GM23248 (cell line): ENCODE measurements at places on chromosomes 13 and 19.

DNA sequence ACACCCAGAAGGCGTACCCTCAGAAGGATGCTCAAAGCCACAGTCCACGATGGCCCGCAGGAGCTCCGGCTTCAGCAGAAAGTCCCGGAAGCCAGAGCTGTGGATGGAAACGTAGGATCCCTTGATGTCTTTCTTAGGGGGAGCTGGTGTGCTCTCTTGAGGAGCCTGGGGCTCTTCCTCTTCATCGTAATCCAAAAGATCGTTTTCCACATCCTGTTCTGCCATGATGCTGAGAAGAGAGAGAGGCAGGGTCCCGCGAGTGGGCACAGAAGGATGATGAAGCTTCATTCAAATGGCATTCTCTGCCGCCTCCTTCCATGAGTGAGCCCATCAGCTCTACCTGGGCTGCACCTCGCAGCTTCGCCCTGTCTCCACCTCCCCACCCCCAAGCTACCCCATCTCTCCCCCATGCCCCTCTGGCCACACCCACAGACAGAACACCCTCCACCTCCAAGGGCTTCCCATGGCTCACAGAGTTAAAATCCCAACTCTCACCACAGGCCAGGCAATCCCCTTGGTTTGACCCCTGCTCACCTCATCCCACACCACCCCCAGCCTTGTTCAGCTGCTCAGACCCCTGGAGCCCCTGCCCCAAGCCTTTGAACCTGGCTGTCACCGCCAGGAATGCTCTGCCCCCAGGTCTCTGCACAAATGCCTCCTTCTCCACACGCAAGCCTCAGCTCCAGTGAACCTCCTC is 6.0 kb downstream of the DDX39A start:
- no peak for DNase-seq

DNA sequence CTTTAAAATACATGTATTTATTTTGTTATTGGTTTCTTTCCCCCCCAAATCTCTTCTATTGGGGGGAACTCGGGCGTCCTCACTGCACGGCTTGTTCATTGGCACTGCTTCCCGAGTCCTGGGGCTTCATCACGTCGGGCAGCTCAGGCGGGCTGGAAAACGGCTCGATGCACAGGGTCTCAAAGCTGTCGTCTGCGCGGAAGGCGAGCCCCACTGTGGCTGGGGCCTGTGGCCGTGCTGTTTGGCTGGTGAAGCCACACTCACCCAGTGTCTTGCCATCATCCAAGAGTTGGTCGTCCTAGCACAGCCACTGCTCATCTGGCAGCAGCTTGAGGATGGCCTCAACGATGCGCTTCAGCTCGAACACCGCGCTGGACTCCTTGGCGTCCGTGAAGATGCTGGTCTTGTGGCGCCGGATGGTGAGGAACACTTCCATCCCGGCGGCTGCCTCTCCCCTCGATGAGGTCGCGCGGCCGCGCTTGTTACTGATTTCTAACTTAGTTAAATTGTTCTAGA is 6.0 kb upstream of the ATP8A2 start:
- DNase-seq, result no peak

- DNase-seq, result no peak
Observed at GRCh38 chr13:29456419-29456818, 139.1 kb downstream of the SLC7A1 start.

- peak; percentile 40 for DNase-seq
Observed at GRCh38 chr13:94217370-94217769, 262.1 kb downstream of the DCT start.

GRCh38 chr19:23554548-23554947 is 132.5 kb downstream of the ZNF675 start:
- DNase-seq, result no peak

DNA sequence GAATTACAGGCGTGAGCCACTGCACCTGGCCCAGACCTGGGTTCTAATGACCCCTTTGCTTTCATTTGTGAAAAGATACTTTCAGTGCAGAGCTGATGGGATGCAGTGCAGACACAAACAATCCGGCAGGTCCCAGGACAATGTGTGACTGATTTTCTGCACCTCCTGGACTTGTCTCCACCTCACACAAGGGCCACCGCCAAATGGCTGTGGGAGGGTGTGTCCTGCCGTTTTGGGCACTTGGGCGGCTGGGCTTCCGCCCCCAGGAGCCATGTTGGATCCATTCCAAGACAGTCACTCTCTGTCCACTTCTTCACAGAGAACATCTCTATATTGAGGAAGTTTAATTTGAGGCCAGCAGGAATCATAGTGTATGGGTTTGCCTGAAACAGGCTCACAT is 112.3 kb upstream of the ZNF507 start:
- no peak for DNase-seq

DNA sequence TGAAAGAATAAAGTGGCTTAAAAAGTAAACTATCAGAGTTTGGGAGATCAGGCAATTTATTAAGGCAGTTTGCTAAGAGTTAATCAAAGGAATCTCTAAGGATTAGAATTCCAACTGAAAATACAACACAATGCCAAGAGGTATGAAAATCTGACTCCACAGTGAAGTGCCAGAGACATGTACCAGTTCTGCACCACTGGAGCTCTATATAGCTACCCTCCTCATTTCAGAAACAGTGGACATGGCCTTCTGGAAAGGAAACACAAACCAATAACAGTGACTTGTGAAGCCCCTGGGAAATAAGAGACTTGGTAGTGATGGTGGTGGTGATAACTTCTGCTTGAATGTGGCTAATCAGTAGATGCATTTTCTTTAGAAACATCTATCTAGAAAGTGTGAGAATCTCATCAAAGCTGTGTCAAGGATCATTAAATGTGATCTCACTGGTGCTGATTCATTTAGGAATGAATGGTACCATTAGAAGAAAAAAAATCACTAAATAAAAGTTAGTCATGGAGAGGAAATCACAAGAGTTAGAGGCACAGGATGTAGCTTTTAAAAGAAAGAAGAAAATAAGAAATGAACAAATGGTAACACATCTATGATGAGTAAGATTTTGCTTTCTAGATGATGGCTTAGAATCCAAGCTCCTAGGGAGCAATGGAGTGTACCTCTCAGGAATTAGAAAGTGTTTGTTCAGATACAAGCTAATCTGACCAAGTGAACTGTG is 20.1 kb upstream of the N4BP2L1 start:
- peak; percentile 23 for DNase-seq

DNA sequence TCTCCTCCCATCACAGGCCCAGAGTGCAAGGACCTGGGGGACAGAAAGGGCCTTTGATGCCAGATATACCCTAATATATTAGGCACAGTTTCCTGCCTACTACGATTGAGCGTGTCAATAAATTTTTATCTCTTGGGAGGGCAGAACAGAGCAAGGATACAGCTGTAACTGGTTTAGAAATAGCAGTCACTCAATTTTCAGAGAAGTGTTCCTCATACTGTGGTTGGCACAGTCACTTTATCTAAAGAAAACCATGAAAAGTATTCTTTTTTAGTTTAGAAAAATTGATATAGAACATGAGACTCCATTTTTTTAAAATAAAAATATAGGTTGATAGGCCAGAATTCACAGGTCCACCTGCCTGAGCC is 460 bp upstream of the ZNF155 start:
- DNase-seq, result no peak

GRCh38 chr13:40798380-40798779 is 9.0 kb downstream of the SLC25A15 start:
- no peak for DNase-seq

- DNase-seq, result no peak
Observed at GRCh38 chr19:3374369-3375112, 8.2 kb downstream of the NFIC start.

DNA sequence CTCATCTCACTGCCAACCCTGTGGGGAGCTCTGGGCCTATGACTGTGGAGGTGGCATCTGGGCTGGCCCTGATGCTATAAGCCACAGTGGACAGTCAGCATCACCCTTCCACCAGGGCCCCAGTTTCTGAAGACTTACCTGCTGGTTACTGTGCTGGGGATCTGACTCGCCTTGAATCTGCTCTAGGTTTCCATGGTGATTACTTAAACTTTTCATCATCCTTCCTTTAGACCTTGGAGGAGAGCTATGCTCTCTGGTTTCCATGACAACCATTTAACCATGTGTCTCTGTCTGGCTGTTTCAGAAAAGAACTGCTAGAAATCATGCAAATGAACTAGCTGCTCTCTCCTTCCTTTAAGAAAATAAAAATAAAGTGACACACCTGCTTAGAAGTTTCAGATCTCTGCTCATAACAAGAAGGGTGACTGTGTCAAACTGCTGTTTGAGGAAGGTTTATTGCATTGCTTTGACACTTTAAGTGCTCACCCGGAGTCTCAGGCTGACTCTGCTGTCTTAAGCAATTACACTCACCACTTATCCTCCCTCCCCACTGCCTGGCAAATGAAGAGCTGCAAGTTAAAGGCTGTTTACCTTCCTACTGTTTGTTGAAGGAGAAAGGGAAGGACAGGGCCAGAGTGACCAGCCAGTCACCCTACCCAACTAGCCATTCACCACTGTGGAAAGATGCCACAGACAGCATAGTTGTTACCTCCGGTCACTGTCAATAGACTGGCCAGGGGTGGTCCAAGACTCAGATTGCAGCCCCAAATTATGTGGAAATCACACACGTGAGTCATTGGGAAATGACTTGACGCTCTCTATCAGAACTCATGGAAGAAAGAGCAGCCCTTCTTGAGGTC is 87.6 kb downstream of the HSPH1 start:
- DNase-seq, result peak; percentile 59

DNA sequence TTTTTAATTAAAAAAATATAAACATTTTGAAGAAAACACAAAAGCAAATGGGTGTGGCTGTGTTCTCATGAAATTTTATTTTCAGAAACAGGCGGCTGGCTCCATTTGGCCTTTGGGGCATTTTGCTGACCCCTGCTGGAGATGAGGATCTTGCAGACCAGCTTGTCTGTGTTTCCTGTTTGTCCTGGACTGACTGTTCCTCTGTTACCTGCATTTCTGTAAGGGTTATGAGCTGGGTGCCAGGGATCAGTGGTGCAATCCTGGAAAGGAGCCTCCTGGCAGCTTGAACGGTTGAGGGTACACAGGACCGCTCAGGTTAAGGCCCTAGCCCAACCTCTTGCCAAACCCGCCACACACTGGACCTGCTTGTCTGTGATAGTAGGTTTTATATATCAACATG is 49.9 kb downstream of the ZNF787 start:
- peak; percentile 12 for DNase-seq

- DNase-seq, result no peak
Observed at GRCh38 chr13:64410276-64411053, 2819.7 kb downstream of the PCDH9 start.

DNA sequence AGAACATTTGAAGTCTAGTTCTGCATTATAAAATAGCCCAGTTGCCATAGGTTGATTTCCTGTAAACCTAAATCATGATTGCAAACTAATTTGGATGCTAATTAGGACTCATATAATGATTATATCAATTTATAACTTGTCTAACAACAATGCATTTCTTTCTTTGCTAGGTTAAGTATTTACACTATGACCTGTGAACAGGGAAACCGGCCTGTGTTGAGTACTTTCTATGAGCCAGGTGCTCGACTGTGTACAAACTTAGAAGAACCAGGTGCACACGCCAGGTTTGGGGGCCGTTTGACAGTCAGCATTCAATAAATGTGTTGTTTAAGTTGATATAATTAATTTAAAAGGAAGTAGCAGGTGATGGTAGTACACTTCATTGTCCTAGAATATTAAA is 203.1 kb downstream of the TM9SF2 start:
- no peak for DNase-seq

DNA sequence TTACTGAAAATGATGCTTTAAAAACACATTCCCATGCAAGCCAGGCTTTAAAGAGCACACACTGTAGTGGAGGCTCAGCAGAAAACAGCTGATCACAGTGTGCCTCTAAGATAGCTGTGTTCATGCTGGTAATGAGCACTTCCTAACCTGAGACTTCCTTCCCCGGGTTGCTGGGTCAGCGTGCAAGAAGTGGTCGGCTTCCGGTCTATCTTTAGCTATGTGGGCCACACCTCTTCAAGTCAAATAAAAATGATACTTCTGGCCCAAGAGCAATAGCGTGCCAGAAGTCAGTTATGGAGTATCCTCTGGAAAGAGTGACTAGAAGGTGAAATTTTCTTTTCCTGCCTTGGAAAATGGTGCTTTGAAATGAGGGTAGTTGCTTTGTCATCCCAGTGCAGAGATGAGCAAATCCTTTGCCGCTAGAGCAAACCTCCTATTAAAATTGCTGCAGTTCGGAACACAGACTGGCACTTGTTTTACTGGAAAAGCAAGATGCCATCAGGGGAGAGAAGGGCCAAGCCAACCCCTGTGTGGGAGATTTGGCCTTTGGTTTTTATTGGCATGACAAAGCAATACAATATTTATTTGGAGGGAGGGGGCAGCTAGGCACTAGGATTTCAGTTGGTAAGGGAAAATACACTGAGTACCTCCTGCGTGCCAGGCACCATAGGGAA is 64.2 kb downstream of the ARHGAP35 start:
- peak; percentile 79 for DNase-seq

DNA sequence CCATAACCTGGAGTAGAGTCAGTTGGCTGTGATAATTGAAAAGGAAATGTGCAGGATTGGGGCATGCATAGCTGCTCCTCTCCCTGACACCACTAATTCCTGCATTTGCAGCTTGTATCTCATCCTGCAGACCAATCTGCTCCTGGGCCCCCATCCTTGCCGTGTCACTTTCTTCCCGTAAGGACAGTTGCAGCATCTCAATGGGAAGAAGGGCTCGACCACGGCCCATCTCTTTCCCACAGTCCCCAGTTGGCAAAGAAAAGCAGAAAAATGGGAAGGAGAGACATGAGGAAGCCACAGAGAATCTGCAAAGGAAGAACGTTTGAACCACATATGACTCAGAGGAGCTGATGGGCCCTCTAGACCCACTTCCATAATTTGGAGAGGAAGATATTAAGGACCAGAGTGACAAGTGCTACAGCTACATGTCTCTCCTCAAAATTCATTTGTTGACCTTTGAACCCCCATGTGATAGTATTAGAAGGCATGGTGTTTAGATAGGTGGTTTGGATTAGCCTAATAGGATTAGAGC is 1.8 kb upstream of the SIGLEC12 start:
- DNase-seq, result no peak

GRCh38 chr13:109904218-109904617 is 117.8 kb upstream of the IRS2 start:
- DNase-seq, result no peak

DNA sequence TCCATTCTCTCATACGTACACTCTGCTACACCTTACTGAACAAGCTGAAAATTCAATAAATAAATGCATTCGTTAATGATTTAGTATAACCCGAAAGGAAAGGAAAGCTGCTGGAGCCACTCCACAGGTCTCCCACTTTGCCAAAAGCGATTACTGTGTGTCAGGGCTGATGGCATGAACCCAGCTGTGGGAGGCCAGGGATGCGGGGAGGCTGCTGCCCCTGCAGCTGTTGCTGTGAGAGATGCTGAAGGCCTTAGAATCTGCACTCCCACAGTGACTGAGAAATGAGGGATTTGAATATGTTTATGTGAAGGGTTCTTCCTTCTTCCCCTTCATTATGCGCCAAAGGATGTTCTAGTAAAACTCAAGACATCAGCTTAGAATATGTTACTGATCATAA is 58.7 kb upstream of the NBEA start:
- DNase-seq, result no peak

- no peak for DNase-seq
Observed at GRCh38 chr13:45941261-45941660, 89.7 kb upstream of the SIAH3 start.

DNA sequence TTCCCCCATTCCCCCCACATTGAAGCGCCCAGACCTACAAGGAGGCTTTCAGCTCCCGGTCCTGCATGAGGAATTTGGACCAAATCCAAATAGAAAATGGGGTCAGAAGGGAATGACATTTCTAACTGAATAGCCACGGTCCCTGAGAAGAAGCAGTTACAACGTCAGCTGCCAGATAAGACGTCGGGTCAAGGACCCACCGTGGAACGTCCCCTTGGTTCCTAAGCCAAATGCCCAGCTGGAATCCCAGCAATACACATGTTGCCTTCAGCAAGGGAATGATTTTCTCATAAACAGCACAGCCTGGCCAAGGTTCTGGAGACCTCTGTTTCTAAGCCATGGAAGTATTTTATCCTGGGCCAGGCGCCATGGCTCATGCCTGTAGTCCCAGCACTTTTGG is 109.1 kb upstream of the PEG3 start:
- no peak for DNase-seq
